ENCODE measurements at places on chromosomes 6 and 20. TPM values are rescaled to one million over a fixed set of nuclear protein-coding genes. Genes with fewer than 3 reads are reported as not detected.

DNA sequence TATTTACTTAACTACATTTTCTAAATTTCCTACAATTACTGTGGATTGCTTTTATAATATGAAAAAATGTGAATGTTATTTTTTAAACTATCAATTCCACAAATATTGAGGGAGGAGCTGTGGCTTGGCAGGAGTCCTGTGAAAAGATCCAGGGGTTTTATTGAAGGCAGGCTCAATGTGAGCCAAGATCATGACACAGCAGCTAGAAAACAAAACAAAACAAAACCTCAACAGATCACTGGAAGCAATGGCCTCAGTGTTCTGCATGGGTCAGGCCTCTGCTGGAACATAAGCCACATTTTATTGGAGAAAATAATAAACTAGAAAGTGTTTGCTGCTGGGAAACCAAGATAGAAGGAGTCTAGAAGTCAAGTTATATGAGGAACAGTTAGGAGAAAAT, 19.4 kb upstream of the RCAN2 start:
- DNase-seq, result peak; percentile 89

DNA sequence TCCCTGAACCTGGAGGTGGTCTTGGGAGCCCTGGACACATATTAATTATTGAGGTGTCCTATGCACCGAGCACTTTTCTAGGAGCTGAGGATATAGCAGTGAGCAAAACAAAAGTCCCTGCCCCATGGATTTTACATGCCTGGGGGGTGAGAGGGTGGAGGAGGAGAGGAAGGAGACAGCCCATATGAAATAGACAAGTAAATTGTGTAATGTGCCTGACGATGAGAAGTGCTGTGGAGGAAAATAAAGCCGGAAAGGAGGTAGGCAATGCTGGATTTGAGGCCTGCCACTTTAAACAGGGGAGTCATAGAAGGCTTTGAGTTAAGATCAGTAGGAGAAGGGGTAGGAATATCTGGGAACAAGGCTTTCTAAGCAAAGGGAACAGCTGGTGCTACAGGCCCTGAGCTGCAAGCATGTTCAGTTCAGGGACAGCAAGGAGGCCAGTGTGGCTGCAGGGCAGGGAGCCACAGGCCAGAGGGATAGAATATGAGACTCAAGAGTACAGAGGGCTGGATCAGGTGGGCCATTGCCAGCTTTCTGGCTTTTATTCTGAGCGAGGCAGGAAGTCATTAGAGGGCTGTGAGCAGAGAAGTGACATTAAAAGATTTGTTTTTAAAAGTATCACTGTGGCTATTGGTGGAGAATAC, 19.1 kb upstream of the MYLIP start:
- no peak for DNase-seq

- DNase-seq, result peak; percentile 21
Observed at GRCh38 chr6:5302995-5303622, 41.8 kb downstream of the FARS2 start.

DNA sequence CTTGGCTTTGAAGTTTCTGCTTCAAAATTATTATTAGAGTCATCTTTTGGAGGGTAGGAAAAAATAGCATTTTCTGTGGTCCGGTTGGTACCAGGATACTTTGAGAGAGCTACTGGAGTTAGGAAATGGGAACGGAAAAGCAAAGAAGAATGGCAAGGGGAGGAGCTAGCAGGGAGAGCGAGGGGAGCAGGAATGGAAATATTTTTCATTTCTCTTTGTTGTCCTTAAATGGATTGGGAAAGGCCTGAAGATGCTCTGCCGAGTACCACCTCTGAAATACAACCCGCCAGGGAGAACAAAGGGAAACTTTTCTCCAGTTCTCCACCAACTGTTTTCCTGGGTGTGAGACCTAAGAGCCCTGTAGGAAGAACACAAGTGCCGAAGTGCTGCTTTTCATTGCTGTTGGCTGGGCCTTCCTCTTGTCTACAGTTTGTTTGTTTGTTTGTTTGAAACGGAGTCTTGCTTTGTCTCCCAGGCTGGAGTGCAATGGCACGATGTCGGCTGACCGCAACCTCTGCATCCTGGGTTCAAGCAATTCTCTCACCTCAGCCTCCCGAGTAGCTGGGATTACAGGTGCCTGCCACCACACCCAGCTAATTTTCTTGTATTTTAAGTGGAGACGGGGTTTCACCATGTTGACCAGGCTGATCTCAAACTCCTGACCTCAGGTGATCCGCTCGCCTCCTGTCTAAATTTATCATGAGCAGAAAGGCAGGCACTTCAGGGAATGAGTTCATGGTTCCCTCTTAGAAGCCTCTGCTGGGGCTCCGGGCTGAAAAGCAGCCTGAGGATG, 3.5 kb upstream of the TRAF3IP2 start:
- DNase-seq, result no peak

GRCh38 chr6:108630050-108630714, 69.5 kb downstream of the FOXO3 start:
- peak; percentile 33 for DNase-seq

- no peak for DNase-seq
Observed at GRCh38 chr20:19673575-19673974, 84.5 kb upstream of the RIN2 start.

- peak; percentile 87 for DNase-seq
Observed at GRCh38 chr6:149028767-149029405, 282.1 kb downstream of the UST start.

DNA sequence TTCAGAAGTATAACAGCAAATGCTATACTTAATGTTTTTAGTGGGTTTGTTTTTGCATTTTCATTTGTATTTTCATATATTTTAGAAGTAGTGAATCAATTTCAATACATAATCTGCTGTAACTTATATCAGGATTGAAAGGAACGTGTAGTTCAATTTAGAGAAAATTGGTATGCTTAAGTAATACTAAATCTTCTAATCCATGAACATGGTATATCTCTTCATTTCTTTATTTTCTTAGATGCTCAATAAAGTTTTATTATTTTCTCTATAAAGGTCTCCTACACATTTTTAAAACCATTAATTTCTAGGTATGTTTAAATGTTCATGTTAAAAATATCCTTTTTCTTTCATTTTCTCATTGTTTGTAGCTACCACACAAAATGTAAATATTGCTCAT, 85.1 kb downstream of the STMND1 start:
- no peak for DNase-seq

GRCh38 chr20:57199656-57200405, 66.6 kb downstream of the BMP7 start:
- DNase-seq, result no peak

DNA sequence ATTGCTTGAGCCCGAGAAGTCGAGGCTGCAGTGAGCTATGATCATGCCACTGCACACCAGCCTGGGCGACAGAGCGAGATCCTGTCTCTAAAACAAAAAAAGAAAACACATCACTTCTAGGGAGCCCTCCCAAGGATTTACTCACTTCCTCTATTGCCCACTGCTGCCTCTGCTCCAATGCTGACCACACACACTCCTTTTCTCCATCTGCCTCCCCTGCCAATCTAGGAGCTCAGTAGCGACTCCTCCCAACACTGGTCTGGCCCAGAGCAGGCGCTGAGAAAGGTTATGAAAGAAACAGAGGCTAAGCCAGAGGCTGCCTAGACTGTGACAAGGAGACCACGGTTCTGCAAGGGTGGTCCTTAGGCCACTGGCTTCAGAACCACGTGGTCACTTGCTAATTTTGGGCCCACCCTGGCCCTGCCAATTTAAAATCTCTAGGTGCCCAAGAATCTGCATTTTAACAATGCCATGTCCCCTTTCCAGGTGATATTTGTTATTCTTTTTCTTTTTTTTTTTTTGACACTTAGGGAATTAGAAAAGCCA, 1.3 kb upstream of the E2F1 start:
- DNase-seq, result no peak

DNA sequence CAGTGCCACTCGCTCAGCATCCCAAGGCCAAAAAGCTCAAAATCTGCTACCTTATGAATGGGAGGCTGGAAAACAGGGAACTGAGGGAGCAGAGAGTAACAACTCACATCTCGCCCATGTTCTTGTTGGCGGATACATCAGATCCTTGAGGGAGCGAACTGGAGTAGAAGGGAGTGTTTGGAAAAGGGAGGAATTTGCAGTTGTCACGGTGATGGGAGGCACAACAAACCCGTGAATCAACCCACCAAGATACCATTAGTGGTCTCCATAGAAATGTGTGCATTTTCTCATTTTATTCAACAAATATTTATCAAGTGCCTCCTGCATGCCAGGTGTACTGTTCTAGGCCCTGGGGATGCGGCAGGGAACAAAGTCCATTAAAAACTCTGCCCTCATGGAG, 212.1 kb downstream of the EYA2 start:
- DNase-seq, result no peak

DNA sequence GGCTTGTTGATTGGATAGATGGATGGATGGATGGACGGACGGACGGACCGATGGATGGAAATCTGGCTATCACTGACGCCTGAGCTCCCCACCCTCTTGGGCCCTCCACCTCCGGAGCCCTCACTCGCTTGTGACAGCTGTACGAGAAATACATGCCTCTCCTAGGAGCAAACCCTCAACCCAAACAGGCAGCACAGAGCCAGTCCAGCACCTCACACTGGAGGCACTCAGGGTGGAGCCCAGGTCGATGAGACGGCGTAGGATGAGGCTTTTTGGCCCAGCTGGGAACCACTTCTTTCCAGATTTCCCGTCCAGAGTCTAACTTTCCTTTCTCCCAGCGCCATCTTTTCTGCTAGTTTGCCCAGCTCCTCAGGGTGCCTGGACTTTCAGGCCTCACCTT, 2.7 kb upstream of the LY6G5C start:
- no peak for DNase-seq

DNA sequence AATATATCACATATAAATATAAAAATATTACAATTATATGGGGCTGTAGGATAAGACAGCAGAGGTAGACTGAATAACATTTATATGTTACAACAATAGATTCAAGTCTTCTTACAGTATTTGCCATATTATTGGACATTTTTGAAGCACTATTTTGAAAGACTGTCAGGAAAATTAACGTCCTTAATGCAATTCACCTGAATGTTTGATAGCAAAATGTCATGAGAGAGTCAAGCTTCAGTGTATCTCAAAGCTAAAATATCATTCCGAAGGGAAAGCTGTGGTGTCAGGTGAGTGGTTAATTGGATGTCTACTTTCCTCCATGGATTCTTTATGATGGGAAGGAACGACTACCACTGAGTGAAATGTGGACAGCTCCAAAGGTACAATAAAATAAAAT, 1004.0 kb downstream of the HACE1 start:
- DNase-seq, result no peak

- DNase-seq, result no peak
Observed at GRCh38 chr20:42295592-42295991, 677.4 kb upstream of the CHD6 start.

DNA sequence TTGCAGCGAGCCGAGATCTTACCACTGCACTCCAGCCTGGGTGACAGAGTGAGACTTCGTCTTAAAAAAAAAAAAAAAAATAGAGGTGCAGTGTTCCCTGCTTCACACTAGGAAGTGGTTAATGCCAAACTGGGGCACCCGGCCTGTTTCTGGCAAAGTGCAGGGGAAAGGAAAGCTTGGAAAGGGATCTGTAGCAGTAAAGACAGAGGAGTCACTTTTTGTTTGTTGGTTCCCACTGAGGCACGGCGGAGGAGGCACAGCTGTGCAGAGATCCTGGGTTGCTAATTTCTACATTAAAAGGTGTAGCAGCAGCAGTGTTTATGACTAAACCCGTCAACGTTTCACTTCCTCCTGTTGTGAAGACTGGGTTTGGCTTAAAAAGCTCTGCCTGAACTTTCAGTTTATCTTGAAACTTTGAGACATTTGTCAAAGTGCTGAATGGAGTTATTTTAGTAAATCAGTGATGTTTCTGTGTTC, 125.6 kb downstream of the CARMIL1 start:
- DNase-seq, result no peak

DNA sequence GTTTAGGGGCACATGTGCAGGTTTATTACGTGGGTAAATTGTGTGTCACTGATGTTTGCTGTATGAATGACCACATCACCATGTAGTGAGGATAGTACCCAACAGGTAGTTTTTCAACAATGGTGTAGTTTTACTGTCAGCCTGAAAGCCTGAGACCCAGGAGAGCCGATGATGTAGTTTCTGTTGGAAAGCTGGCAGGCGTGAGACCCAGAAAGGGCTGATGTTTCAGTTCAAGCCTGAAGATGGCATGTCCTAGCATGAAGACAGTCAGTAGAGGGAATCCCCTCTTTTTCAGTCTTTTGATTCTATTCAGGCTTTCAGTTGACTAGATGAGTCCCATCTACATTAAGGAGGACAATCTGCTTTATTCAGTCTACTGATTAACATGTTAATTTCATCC, 96.7 kb downstream of the KLHL32 start:
- no peak for DNase-seq

DNA sequence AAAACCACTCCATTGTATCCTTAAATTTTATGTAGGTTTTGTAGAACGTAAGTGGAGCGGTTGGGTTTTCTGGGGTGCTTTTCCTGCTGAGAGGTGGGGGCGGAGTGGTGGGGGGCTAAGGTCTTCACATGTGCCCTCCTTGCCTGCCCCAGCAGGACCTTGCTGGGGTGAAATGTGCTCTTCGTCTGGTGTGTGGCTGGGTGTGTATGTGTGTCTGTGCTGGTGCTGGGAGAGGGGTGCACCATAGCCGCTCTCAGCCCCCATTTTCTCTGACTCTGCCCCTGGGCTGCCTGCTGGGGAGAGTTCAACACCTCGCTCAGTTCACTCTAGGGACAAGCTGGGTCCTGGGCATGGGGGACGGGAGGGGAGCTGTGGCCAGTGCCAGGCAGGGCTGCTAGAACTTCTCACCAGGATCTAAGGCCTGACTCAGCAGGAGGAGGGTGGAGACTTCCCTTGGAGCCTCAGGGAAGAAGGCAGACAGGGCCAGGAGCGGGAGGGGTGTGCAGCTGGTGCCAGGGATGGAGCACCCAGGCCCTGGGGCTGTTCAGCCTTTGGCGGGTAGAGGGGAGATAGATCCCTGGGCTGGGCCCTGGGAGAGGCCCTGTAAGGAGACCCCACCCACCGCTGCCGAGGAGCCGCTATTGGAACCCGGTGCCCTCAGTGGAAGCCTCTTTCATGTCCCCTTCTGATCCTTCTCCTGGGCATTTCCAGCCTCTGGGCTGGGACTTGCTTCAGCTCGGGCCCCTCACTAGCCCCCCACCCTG, 4.8 kb downstream of the SOX18 start:
- DNase-seq, result peak; percentile 44

DNA sequence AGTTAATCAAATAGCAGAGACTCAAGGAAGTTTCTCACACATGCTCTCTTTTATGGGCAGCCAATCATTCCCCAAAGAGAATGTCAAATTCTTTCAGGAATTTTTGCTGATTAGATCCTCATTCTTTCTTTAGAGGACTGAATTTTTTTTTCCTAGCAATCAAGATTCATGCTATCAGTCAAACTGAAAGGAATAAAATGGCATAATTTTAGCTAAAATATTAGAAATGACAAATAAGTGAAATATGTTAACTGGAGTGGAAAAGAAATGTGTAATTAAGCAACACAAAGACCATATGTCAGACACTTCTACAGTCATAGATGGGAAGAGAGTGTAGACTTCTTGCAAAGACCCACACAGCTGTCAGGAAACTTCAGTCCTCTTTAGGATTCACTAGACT, 242.3 kb upstream of the RNF217 start:
- DNase-seq, result no peak

DNA sequence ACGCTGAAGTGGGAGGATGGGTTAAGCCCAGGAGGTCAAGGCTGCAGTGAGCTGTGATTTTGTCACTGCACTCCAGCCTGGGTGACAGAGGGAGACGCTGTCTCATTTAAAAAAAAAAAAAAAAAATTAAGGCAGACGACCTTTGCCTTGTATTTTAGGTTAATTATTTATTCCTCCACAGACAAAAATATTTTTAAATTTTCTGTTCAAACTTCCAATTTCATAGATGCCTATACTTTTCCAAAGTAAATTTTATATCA, 6.3 kb upstream of the SMIM28 start:
- no peak for DNase-seq

Gene ULBP3
- polyA plus RNA-seq, result 28.8 TPM

Gene HLA-DQB1
- polyA plus RNA-seq, result not detected

Gene SMIM8
- 3.5 TPM for polyA plus RNA-seq

All from fibroblast of lung (primary cell).